Foreskin fibroblast (primary cell): ENCODE measurements at places on chromosomes 2 and 18.
A peak's percentile ranks its signal among the peaks of the same experiment; 100 is the strongest.

DNA sequence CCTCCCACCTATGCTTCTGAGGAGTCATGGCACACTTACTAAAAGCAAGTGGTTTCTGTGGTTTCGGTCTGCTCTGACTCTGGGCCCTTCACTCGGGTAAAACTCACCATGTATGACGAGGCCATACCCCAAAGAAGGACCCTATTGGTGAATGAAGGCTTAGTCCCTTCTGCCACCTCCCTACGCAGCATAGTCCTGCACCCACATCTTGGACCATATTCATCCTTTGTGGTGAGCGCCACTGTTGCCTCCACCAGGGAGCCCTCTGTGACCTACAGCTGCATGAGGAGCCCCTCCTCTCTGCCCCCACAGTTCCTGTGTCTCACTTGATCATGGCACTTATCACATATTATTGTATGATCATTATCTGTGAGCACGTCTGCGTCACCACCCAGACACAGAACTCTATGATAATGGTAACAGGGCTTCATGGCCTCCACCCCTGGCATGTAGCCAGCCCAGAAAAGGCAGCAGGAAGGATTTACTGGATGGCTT lies 113.3 kb downstream of the TFCP2L1 start:
- DNase-seq = no peak

GRCh38 chr18:11751341-11752115 lies 62.5 kb downstream of the GNAL start:
- no peak for DNase-seq

DNA sequence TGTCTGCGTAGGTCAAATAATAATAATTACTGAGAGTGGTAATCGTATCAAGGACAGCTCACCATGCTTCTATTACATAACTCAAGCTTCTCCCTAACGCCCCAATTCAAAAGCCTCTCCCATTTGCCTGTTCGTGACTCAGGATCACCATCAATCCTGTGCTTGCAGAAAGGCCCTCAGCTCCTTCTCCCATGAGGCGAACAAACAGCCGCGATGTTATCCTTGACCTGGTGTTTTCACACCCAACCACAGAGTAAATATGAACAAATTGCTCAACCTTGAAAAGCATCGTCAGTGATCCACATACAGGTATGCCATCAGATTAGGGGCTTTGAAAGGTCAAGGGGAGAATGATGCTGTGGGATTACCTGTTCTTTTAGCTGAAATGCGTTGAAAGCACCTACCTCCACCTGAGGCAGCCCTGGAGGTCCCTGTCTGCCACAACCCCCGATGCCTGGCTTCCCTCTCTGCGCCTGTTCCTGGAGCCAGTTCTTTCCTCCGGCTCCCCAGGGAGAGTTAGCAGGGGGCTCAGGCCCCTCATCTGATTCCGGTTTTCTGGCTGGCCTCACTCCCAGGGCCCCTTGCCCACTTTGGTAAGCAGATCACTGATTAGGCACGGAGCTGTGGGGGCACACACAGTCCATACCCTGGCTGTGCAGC lies 39.1 kb upstream of the ODC1 start:
- DNase-seq = no peak

GRCh38 chr2:202360646-202361045 lies 15.5 kb upstream of the BMPR2 start:
- no peak for DNase-seq

DNA sequence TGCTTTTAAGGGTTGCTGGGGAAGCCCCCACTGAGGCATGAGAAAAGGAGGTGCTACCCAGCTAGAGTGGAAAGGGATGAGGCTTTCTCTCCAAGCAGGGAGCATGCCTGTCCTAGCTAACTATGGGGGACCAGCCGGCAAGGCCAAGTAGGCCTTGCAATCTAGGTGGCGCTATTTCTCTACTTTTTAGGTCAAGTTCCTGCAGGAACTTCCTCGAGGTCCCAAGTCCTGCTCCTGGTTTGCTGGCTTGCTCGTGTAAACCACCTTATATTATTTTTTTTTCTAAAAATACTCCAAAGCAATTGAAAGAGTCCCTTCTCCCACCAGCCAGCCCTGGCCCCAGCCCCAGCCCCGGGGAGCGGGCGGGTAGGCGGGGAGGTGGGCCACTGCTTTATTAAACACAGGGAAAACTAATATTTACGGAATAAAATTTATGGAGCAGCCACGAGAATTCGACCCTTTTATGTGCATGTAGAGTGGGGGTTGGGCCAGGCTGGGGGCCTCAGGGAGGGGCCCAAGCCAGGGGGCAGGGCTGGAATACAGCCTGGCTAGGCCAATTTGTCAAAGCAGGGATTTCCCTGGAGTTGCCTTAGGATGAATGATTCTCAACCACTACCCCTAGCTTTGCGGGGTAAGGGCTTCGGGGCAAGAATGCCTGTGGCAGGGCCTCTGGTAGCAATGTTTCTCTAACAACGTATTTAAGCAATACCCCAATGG lies 12.8 kb upstream of the IHH start:
- DNase-seq = peak; percentile 87

DNA sequence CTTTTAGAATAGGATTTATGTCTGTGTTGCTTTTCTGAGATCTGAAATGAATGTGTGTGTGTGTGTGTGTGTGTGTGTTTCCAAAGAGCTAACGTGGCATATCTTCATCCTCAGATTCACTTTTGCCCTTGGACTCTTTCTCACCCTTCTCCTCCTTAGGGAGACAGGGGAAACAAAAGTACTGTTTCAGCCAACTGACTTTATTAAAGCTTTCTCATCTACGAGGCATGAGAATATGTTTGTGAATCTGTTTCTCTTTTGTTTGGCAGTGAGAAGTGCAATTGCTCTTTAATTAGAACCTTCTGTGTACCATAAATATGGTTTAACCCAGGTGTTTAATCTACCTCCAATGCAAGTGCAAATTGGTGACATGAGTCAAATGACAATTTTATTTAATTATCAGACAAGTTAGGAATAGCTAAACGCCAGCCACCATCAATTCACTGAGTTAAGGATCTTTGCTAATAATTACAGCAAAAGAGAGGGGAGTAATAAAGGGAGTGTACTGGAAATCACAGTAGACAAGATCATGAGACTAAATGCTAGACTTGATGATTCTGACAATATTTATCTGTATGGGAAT lies 186.4 kb upstream of the COL3A1 start:
- DNase-seq = peak; percentile 63

DNA sequence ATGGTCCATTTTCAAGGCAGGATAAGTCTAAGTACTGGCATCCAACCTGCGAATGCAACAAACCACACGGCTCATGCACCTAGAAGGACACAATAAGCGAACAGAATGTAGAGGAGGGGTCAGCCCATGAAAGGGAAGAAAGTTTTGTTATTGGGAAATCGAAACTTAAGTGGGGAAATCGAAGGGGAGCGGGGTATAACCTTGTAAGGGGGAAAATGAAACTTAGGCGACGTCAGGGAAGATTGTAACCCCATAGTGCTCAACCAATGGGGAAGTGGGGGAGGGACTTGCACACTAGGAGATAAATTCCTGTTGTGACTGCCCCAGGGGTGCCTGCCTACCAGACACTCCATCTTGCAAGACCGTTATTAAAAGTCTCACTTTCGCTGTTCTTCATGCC lies 15.6 kb upstream of the OTOF start:
- DNase-seq = no peak

GRCh38 chr2:106038601-106039375 lies 155.3 kb downstream of the UXS1 start:
- DNase-seq = no peak

DNA sequence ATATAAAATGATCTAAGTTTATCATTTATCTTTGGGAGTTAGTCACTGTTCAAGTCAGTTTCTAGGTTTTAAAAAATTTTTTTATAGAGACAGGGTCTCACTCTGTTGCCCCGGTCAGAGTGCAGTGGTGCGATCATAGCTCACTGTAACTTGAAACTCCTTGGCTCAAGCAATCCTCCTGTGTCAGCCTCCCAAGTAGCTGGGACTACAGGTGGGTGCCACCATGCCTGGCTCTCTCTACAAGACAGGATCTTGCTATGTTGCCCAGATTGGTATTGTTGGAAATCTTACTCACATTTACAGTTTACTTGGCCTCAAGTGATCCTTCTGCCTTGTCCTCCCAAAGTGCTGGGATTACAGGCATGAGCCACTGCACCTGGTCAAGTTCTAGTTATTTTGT lies 74.5 kb downstream of the MIB1 start:
- no peak for DNase-seq

- DNase-seq = no peak
Observed at GRCh38 chr2:38406597-38407110, 29.6 kb upstream of the ATL2 start.

DNA sequence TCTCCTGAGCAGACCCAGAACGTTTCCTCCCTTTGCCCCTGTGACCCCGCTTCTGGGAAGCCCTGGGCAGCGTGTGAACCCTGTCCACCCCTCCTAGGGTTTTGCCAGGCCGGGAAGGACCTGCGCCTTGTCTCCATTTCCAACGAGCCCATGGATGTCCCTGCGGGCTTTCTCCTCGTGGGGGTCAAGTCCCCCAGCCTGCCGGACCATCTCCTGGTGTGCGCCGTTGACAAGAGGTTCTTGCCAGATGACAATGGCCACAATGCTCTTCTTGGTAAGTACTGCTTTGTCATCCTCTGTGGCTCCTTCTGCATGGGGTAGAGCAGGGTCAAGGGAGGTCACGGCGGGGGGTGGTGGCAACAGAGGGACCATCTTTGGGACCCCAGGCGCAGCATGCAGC lies 32.5 kb downstream of the GREB1 start:
- DNase-seq = no peak

- DNase-seq = peak; percentile 25
Observed at GRCh38 chr2:148730085-148730484, 85.5 kb downstream of the EPC2 start.

- no peak for DNase-seq
Observed at GRCh38 chr2:155310589-155310988, 612.1 kb downstream of the KCNJ3 start.

GRCh38 chr2:235779444-235779896 lies 285.6 kb downstream of the AGAP1 start:
- peak; percentile 45 for DNase-seq

DNA sequence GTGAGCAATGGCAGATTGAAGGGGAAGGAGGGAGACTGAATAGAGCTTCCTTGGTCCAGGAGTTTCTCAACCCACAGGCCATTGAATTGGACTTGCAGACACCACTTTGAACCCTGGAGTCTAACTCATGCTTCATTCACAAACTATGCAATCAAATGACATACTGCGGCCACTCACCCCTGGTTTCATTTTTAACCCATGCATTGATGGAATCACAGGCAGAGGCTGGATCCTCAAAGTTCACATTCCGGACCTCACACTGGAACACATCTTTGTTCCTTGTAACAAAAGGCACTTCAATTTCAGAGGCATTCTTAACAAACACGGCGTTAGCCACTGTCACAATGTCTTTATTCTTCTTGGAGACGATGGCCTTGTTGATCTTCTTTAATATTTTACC lies 40.7 kb downstream of the MRPL44 start:
- DNase-seq = peak; percentile 35

DNA sequence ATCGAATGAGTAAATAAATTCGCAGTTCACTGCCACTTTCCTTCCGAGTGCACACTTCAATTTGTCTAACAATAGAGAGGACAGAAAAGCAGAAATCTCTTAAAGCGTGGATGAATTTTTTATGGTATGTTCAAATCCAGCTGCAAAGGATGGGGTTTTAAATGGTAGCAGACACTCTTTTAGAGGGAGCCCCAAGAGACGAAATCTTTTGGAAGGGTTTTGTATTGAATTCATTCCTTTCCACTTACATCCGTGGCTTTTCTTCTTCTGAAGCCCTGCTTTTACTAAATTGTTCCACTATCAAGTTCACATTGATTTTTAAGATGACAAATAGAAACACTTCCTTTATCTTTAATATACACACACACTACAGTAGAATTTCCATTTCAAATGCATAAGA lies 680.7 kb downstream of the NR4A2 start:
- no peak for DNase-seq

GRCh38 chr2:165718610-165719210 lies 75.3 kb downstream of the GALNT3 start:
- DNase-seq = no peak

GRCh38 chr2:234451242-234451641 lies 45.6 kb downstream of the ARL4C start:
- DNase-seq = no peak

DNA sequence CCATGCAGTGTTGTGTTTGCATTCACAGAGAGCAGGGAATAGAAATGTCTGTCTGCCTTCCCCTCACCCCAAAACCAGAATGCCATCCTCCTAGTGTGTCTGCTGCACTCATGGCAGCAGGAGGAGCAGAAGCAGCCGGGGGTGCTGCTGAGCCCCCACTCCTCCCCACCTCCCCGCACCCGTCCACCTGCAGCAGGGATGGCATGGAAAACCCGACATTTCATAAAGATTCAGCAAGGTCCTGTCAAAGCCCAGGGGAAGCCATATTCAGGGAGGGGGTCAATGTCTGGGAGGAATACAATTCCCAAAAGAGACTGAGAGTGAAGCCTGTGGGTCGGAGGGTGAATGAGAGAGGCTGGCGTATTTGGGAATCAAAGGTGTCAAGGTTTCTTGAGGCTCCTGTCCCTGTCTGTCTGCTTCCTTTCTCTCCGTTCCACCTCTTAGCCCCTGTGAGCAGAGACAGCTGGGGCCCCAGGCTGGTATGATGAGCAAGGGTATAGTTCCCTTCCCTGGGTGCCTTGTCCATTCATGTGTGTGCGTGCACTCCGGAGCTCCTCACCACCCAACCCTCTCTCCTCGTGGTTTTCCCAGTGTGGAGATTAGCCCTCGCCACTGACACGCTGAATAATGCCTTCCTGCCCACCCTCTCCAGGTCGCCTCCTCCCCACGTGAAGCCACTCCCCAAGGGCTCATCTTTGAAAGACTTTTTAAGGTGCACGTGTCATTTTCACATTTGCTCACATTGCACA lies 133.5 kb upstream of the ZNF236 start:
- DNase-seq = no peak

- DNase-seq = peak; percentile 14
Observed at GRCh38 chr2:144030791-144031190, 489.1 kb downstream of the ZEB2 start.

GRCh38 chr2:954687-955000 lies 4.0 kb downstream of the SNTG2 start:
- no peak for DNase-seq

- DNase-seq = no peak
Observed at GRCh38 chr2:190607657-190608357, 41.1 kb upstream of the NAB1 start.

DNA sequence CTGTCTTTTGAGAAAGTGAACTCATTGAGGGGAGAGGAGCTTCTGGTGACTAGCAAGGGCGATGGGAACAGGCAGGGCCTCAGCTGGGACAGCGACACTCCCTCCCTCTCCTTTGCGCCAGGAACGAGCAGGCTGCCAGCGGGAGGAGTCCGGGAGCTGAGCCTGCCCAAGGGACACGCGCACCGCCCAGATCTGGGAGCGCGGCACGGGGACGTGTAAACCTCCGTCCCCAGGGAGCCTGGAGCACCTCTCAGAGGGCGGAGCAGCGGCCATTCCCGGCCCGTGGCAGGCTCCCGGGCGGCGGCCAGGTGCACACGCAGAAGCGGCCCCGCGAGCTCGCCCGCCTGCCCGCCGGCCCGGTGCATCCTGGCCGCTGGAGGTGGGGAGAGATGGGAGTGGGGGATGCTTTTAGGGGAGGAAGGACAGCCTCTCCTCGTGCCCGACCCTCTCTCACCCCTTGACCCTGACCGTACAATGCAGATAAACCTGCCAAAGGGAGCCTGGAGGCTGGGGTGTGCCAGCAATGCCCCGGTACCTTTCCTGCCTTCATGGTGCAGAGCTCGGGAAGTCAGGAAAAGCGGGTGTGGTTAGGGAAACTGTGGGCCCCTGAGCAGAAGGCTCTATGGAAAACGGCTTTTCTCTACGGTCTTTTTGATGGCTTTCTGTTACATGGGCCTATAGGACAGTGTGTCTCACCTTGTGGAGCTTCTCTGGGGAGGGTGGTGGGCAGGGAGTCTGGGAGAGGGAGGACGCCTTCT lies 2.2 kb downstream of the AQP4 start:
- no peak for DNase-seq
